Activated T-helper 1 cell treated with anti-CD3 and anti-CD28 coated beads, Interleukin-12 subunit alpha, Interleukin-12 subunit beta, Interleukin-2, Interleukin-4 antibody, amounts not matched to agents 30 ng/mL and 10 ng/mL and 1 ng/mL, durations not matched to agents 14 hours and 24 hours and 36 hours (primary cell): ENCODE measurements at places on chromosomes 11 and 22. TPM values are rescaled to one million over a fixed set of nuclear protein-coding genes. Genes with fewer than 3 reads are reported as not detected.

ADAMTS8 gene
- total RNA-seq, result not detected in 2 replicates

SYCE3 gene
- 0.83 TPM in 1 of 2 replicates, not detected in the other for total RNA-seq

GRAMD4 gene
- 87.1 and 90.6 TPM in 2 replicates for total RNA-seq

MMP8 gene
- total RNA-seq, result not detected in 2 replicates

TSPAN32 gene
- 2.1 and 2.2 TPM in 2 replicates for total RNA-seq

DMC1 gene
- total RNA-seq, result 11.2 and 11.7 TPM in 2 replicates

SLC22A9 gene
- total RNA-seq, result not detected in 2 replicates

HORMAD2 gene
- total RNA-seq, result 0.21 TPM in 1 of 2 replicates, not detected in the other

PNPLA2 gene
- total RNA-seq, result 63.3 and 64.0 TPM in 2 replicates

RASL10A gene
- 0.15 and 0.65 TPM in 2 replicates for total RNA-seq

OR2AG1 gene
- not detected in 2 replicates for total RNA-seq

KCNQ1 gene
- 5.3 and 6.4 TPM in 2 replicates for total RNA-seq

ZDHHC8 gene
- 83.9 and 92.3 TPM in 2 replicates for total RNA-seq

SMIM35 gene
- 0.10 and 0.16 TPM in 2 replicates for total RNA-seq

HIC2 gene
- 5.7 and 6.2 TPM in 2 replicates for total RNA-seq

C22orf23 gene
- 0.61 TPM in 1 of 2 replicates, not detected in the other for total RNA-seq

NPAS4 gene
- total RNA-seq, result not detected in 2 replicates
